ENCODE measurements at places on chromosomes 2 and 18.

DNA sequence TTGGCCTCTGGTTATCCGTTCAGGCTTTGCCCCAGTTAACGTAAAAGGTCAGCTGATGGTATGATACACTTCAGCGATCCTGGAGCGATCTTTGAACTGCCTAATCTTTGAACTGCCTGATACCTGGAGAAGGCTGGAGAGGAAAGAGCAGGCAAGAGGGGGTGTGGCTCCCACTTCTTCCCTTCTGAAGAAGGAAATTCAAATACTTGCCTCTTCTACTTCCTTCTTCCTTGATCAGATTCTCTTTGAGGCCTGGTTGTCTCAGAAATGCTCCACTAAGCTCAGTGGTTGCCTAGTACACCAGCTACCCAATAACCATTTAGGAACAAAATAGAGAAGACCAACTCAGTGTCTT, 619 bp downstream of the GALM start:
- DNase-seq = no peak

DNA sequence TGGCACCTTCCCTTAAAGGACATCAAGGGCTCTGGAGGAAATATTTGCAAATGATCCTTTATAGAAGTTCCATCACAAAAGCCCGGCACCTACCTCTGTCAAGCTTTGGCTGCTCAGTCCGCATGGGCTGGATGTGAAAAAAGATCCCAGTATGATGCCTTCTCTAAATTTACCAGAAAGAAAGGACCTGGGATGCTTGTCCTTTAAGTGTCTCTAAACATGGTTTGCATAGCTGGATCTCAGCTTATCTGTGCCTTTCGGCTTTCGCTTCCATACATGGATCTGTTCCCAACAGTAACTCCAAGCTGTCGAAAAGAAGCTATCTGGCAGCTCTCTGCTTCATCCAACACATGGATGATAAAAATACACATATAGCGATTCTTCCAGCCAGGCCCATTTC, 60.4 kb upstream of the SLC8A1 start:
- DNase-seq = no peak

DNA sequence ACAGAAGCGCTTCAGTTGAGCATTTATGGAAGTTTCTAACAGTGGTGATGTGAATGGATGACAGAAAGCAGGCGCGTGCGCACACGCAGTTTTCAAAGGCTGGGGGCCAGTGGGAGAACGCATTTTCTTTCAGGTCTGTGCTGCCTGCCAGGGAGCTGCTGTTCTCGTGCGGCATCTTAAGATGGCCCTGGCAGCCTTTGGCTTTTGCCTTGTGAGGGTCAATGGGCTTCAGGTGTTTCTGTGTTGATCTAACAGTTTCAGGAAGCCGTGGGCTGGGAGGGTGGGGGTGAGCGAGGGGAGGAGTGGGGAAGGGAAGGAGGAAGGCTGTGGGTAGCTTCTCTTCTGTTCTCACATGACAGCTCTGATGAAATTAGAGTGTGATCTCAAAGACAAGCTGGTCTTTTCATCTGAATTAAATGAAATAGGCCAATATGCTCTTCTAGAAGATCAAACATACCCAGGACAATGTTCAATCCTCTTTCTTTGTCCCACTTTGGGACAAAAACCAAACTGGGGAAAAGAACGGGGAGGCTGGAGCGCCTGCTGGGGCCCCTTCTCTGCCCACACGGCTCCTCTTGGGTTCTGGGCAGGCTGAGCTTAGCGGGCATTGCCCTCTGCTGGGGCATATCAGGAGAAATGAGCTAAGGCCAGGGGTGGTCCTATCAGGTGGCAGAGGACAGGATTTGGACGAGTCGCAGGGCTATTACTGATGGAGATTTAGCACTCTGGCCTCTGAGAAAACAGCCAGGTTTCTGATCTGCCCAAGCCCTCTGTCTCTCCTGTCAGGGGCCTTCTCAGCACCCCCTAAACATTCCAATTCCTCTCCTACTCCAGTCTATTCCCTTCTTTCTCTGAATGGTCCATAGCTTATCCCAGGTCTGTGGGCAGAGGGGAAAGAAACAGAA, 126.2 kb upstream of the LGALSL start:
- peak; percentile 43 for DNase-seq

DNA sequence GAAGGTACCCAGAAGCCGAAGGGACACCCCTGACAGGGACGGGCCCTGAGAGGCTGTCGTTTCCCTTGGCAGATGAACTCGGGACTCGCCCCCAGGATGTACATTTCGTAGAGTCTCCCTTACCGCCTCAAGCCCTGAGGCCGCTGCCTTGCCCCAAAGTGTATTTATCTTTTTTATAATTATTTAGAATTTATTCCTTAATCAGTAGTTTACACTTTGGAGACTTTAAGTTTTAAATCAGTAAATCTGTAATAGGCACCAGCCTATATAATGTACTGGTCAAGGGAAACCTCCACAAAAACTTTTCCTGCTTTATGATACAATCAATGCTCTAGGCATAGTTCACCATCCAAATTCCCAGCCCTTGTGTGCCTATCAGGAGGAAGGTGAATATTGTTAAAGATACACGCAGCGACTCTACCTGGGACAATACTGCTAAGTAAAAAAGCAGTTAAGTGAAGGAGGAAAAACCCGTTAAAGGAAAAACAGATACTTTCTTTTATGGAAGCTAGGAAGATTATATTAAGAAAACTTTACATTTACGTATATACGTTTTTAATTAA, 848 bp downstream of the VRK2 start:
- no peak for DNase-seq

GRCh38 chr18:48804856-48805610, 145.7 kb downstream of the SMAD7 start:
- peak; percentile 6 for DNase-seq

DNA sequence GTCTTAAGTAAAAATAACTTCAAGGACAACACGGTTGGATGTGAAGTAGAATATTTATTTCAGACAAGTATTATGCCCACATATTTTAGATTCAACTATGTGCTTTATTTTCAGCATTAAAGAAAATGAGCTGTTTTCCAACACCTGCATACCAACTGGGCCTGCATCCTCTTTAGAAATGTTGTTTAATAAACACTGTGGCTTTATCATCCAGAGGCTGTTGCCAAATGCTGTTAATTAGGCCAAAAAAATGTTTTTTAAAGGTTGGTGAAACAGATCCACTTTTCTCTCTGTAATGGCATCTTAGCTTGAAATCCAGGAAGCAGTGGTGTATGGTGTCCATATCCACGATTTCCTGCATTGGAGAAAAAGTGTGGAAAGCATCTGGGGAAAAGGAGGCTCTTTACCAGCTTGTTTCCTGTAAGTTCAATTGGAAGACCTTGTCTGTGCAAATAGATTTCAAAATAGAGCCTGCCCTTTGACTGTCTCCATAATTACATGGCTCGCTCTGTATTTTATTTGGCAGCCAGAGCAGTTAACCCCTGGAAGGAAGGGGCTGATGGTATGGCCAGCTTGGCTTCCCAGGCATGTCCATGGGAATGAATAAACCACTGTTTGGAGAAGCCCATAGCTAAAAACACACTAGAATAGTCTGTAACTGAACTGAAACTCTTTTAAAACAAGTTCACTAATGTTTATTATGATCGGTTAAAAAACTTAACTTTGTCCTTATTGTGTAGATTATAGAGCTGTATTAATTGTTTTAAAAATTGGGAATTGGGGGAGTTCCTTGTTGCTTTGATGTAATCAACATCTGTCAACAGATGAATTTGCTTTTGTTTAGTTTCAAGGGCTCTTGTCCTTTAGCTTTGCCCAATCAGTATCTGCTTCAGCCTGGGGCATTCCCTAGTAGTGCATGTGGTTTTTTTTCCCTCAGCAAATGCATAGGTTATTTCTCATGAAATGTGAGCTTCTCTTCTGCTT, 33.0 kb upstream of the DLX1 start:
- DNase-seq = no peak

DNA sequence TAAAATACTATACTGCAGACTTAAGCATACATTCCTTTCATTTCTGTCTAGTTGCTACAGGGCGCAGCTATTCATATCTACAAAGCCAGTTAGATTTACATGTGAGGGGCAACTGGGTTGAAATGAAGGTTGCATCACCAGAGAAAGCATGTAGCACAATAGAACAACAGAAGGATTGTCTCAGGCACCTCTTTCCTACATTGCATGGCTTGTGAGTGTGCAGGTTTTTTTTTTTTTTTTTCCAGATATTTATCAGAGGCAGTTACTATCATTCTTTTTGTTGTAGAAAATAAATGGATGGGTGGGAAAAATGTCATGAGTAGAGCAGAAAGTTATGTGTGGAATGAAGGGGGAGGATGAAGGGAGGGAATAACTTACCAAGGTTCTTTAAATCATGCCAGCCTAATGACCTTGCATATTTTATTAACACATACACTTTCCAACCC, 86.8 kb downstream of the ERBB4 start:
- no peak for DNase-seq

DNA sequence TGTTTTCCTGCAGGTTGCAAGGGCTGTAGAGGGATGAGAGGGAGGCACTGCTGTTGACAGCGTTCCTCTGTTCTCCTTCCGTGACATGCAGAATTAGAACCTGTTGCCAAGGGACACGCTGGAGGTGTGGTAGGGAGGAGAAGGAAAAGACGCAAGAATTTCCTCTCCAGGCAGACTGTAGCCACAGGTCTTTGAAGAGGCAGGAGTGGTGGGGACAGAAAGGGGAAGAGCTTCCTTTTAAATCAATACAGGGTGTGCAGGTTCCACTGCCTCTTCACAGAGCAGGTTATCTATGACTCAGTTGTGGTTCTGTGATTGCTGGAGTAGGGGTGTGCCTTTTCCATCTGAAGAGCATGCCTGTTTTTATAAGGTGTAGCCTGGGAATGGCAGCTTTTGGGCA, 133.0 kb downstream of the WDSUB1 start:
- DNase-seq = no peak

- DNase-seq = no peak
Measured at GRCh38 chr18:30970196-30970816, 72.2 kb downstream of the DSC3 start.

- DNase-seq = no peak
Measured at GRCh38 chr2:121197369-121198091, 87.5 kb downstream of the TFCP2L1 start.

GRCh38 chr2:8408560-8409460, 273.0 kb upstream of the ID2 start:
- no peak for DNase-seq

- DNase-seq = no peak
Measured at GRCh38 chr18:39840406-39840805, 2114.6 kb upstream of the PIK3C3 start.

- no peak for DNase-seq
Measured at GRCh38 chr18:70405052-70405451, 116.2 kb downstream of the SOCS6 start.

DNA sequence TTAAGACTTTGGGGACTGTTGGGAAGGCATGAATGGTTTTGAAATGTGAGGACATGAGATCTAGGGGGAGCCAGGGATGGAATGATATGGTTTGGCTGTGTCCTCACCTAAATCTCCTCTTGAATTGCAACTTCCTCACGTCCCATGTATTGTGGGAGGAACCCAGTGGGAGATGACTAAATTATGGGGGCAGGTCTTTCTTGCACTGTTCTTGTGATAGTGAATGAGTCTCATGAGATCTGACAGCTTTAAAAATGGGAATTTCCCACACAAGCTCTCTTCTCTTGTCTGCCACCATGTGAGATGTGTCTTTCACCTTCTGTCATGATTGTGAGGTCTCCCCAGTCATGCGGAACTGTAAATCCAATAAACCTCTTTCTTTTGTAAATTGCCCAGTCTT, 11.5 kb upstream of the MBP start:
- no peak for DNase-seq
